AG10803 (cell line): ENCODE measurements at places on chromosomes 11 and 22.

- DNase-seq = no peak
Observed at GRCh38 chr11:29005401-29005980, 897.3 kb downstream of the METTL15 start.

DNA sequence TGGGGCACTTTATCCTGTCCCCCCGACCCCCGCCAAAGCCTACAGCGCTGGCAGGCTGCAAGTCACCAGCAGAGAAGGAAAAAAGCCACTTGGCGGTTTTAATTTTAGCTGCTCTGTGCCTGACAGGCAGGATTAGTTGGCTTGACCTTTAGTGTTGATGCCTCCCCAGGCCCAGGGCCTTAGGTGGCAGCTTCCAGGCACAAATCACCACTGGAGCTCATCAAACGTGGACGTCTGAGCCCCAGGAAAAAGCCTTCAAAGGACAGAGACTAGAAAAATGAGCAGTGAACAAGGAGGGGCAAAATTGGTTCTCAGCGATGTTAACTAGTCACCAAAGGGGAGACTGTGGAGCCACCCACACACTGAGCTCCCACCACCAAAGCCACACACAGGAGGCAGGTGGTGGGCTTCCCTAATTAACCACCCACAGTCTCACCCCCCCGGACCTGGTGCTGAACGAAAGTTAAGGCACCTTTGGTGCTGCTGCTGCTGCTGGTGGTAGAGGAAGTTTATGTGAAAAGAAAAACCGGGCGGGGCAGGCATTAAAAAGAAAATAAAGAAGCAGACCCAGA, 4.4 kb upstream of the PYGM start:
- DNase-seq = no peak

- DNase-seq = no peak
Observed at GRCh38 chr22:31945443-31945855, 1.1 kb downstream of the YWHAH start.

DNA sequence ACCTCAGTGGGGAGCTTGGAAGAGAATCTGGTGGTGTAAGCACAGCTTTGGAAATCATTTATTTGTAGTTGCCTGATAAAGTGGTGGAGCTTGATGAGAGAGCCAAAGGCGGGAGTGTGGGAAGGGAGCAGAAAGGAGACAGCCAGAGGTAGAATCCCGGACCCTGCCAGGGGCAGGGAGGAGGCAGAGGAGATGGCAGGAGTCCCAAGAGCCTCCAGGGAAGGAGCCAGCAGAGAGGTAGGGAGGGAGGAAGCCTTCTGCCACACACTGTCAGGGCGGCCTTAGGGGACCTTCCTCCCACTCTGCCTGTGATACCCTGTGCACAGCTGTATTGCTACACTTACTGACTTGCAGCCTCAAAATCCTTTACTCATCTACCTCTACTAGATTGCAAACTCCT, 15.4 kb downstream of the SCUBE2 start:
- no peak for DNase-seq

- no peak for DNase-seq
Observed at GRCh38 chr22:27638329-27639233, 163.0 kb downstream of the MN1 start.

DNA sequence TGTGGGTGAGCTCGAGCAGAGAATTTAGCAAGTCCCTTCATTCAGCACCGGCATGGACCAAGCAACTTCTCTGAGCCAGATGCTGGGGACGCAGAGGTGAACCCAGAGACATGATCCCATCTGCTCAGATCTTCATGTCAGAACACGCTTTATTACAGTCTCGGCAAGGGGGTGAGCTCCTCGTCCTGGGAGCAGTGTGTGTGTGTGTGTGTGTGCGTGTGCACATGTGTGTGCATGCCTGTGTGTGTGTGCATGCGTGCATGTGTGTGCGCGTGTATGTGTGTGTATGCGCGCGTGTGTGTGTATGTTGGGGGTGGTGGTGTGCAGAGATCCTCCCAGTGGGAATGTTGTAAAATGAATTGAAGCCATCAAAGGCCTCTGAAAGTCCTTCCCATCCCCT, 9.8 kb downstream of the MIAT start:
- no peak for DNase-seq

- peak; percentile 88 for DNase-seq
Observed at GRCh38 chr11:108616549-108616948, 23.0 kb upstream of the EXPH5 start.

GRCh38 chr22:19359554-19360299, 68.2 kb upstream of the CLTCL1 start:
- no peak for DNase-seq

- DNase-seq = no peak
Observed at GRCh38 chr11:69452206-69452987, 29.1 kb upstream of the LINC01488 start.

GRCh38 chr11:113104691-113105251, 143.6 kb downstream of the NCAM1 start:
- no peak for DNase-seq

DNA sequence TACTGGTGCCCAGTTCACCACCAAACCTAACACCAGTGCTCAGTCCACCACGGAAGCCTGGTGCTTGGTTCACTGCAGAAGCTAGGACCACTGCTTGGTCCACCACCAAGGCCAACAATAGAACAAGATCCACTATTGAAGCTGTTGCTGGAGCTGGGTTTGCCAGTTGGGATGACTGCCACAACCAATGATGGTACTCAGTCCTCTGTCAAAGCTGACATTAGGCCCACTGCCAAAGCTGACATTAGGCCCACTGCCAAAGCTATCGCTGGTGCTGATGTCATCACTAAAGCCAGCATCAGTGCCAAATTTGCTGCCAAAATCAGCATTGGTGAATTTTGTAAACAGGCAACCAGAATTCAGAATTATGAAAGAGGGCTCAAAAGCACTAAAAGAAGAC, 1850.2 kb upstream of the RAG2 start:
- no peak for DNase-seq

- DNase-seq = no peak
Observed at GRCh38 chr11:69533296-69534165, 52.1 kb downstream of the LINC01488 start.

- DNase-seq = no peak
Observed at GRCh38 chr11:68298659-68299516, 13.5 kb upstream of the LRP5 start.

DNA sequence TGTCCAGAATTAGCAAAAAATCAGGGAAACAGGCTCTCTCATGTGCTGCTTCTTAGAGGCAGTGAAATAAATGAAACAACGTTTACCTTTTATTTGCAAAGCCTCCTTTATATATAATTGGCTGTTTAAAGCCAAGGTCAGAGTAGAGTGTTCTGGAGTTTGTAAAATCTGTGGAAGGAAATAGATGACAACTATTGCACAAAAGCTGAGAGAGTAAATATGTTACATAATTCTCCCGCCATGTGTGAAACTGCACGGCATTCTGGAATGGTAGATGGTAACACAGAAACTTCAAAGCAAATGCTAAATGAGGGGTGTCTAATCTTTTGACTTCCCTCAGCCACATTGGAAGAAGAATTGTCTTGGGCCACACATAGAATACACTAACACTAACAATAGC, 51.5 kb upstream of the FGF3 start:
- DNase-seq = peak; percentile 34
